Osteoblast (primary cell): ENCODE measurements at places on chromosomes 3 and 15. TPM values are rescaled to one million over a fixed set of nuclear protein-coding genes. Genes with fewer than 3 reads are reported as not detected.
A peak's percentile ranks its signal among the peaks of the same experiment; 100 is the strongest.

DNA sequence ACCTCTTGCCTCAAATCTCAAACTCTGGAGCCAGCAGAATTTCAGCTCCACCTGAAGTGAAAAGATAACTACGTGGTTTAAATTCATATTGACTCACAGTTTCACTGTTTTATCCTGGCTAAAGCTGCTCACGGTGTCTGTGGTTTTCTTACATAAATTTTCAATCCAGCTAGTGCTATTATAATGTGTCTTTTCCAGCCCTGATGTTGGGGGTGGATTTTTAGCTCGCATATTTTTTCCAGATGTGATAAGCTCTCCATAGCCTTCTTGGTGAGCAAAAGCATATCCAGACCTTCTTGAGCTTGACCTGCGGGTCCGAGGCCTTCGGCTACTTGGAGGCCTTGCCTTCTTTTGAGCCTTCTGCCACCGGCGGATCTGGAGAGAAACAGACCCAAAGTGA is 239.3 kb downstream of the DTWD1 start:
- H3K27me3 ChIP-seq, result no peaks in the 10 kb centered on the region
- H3K36me3 ChIP-seq, result no peaks in the 10 kb centered on the region
- no peak overlapping the region for H3K4me3 ChIP-seq
- peak overlapping the region; percentile 52 for H3K27ac ChIP-seq

DNA sequence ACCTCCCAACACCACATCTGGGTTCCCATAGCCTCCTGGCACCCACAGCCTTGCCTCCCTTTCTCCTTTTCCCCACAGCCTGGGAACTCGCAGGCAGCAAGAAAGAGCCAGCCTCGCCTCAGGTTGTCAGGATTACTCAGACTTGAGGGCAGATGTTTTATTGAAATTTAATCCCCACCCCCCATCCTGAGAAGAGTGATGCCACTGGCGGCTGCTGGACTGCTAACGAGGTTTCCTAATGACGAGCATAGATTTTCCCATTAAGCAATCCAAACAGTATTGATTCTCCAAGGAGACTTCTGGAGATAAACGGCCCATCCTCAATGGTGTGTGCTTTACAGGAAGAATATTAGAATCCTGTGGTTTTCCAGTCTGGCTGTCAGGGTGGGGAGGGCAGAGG is 13.7 kb downstream of the SHF start:
- no peak for DNase-seq
- H3K36me3 ChIP-seq, result no peaks in the 10 kb centered on the region
- H3K27ac ChIP-seq, result no peak overlapping the region
- H3K27me3 ChIP-seq, result no peaks in the 10 kb centered on the region
- H3K4me3 ChIP-seq, result no peak overlapping the region

GRCh38 chr3:126617571-126617970 is 37.4 kb downstream of the TXNRD3 start:
- H3K27ac ChIP-seq, result no peak overlapping the region
- DNase-seq, result no peak
- H3K4me1 ChIP-seq, result peaks cover 34% of the 10 kb centered on the region
- H3K27me3 ChIP-seq, result no peaks in the 10 kb centered on the region
- H3K4me3 ChIP-seq, result no peak overlapping the region

DNA sequence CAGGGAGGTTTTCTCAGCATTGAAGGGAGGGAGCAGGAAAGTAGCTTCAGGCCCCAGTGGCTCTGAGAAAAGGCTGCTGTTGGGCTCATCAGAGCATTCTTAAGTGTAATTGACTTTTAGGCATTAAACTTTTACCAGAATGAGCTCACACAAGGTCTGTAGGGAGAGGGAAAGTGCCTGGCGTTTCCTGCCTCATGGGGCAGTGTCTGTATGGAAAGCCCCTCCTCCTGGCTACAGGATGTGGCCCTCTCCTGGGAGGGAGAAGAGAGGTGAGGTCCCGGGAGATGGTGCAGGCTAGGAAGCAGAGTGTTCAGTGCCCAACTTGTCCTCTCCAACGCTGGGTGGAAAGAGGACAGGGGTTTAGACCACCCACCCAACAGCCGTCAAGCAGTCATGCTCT is 21.3 kb upstream of the SCN10A start:
- H3K27ac ChIP-seq, result no peak overlapping the region
- no peak for DNase-seq

DNA sequence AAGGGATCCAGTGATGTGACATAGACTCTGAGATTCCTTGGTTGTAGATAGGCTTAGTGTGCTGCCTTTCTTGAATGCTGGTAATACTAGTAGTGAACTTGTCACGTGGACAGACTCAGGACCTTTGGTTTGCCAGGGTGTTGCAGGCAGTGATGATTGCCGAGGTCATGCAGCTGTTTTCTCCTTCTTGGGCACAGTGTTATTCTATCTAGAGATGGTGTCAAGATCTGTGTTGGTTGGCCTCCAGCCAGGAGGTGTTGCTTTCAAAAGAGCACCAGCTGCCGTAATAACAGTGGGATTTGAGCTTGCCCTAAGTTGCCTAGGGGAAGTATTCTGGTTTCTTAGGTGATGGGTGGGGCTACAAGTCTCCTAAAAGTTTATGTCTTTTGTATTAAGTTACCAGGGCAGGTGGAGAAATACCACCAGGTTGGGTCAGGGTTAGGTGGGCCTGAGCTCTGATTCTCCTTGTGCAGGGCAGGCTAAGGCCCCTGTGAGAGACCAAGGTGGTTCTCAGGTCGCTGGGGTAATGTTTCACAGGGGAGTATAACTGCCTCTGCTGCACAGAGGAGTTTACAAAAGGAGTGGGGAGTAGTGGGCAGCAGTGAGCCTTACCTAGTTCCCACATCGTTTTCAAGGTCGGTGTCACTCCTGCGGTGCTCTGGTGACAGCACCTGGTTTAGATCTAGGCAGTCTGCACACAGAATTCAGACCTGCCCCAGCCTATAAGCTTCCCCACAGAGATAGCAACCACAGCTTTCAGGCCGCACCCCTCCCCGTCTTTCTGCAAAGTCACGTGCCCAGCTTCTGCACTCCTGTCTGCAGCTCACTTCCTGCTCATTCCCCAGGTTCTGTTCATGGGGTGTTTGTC is 350.3 kb downstream of the DOCK3 start:
- no peak overlapping the region for H3K27ac ChIP-seq
- no peak overlapping the region for H3K4me3 ChIP-seq
- DNase-seq, result no peak
- H3K4me1 ChIP-seq, result no peaks in the 10 kb centered on the region
- H3K27me3 ChIP-seq, result no peaks in the 10 kb centered on the region
- H3K36me3 ChIP-seq, result no peaks in the 10 kb centered on the region

- H3K36me3 ChIP-seq, result no peaks in the 10 kb centered on the region
- H3K27me3 ChIP-seq, result no peaks in the 10 kb centered on the region
- H3K4me1 ChIP-seq, result peaks cover 36% of the 10 kb centered on the region
- H3K27ac ChIP-seq, result no peak overlapping the region
- no peak for DNase-seq
These were observed 5.0 kb upstream of the IL17RC start for GRCh38 chr3:9911863-9912262.

The AQP9 gene
- under 0.01 TPM in 2 replicates for total RNA-seq

The USP19 gene
- 37.1 and 49.6 TPM in 2 replicates for total RNA-seq

DNA sequence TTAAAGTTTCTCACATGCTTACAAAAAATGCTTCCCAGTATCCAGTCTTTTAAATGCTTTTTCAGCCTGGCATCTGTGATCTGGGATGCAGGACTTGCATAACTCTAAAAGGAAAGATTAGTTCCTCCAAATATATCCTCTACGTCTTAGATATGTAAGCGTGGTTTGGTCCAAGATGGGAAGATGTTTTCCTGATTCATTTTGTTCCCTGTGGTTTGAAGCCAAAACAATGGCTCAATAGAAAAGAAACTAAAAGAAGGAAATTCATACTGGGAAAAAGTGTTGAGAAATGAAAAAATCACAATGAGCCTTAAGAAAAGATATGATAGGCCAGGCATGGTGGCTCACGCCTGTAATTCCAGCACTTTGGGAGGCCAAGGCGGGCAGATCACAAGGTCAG is 1002.8 kb downstream of the NAALADL2 start:
- H3K36me3 ChIP-seq, result no peaks in the 10 kb centered on the region
- H3K27me3 ChIP-seq, result no peaks in the 10 kb centered on the region
- no peak overlapping the region for H3K4me3 ChIP-seq
- no peak for DNase-seq
- no peak overlapping the region for H3K27ac ChIP-seq

GRCh38 chr15:92184679-92185230 is 208.9 kb upstream of the ST8SIA2 start:
- no peaks in the 10 kb centered on the region for H3K27me3 ChIP-seq
- H3K36me3 ChIP-seq, result no peaks in the 10 kb centered on the region
- DNase-seq, result no peak
- no peak overlapping the region for H3K27ac ChIP-seq
